ENCODE measurements at places on chromosomes 1 and 21.
A peak's percentile ranks its signal among the peaks of the same experiment; 100 is the strongest.

GRCh38 chr1:207817778-207818751, 66.2 kb downstream of the CD46 start:
- no peak for DNase-seq

GRCh38 chr1:94199398-94199797, 38.0 kb downstream of the ARHGAP29 start:
- DNase-seq: no peak

- no peak for DNase-seq
Observed at GRCh38 chr1:152884085-152884484, 6.0 kb downstream of the SMCP start.

- DNase-seq: no peak
Observed at GRCh38 chr21:21722731-21723130, 724.5 kb downstream of the NCAM2 start.

DNA sequence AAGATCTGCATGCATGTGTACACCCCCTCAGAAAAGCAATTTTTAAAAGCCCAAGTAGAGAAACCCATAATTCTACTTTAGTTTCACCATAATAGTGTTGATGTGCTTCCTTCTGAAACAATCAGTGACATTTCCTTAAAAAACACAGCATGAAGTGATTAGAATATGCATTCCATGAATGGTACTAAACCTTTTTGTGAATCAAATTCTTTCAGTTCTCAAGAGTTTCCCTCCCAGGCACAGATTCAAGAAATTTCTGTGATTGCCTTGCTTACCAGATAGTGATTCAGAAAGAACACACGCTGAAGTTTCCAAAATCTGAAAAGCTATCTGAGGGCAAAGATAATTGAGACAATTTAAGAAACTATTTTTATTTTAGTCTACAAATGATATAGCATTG, 136.4 kb upstream of the ADGRL2 start:
- DNase-seq: no peak

- DNase-seq: no peak
Observed at GRCh38 chr1:205568135-205568468, 63.6 kb downstream of the CDK18 start.

GRCh38 chr1:213779228-213779627, 208.5 kb upstream of the PROX1 start:
- no peak for DNase-seq

DNA sequence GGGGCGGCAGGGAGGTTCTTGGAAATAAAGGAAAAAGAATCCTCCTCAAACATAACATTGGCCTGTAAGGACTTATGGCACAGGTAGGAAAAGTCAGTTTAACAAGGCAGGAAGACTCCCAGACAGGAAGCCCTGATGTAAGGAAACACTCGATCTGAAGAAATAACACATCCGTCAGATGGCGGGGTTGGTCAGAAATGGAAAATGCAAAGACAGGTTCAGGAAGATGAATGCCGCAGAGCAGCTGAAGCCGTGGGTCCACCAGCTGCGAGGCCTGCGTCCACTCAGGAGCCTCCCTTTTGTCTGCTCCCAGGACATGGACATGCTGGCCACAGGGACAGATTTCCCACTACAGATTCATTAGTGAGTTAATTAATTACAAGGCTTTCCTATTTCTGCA, 3.8 kb downstream of the RSPH1 start:
- no peak for DNase-seq

DNA sequence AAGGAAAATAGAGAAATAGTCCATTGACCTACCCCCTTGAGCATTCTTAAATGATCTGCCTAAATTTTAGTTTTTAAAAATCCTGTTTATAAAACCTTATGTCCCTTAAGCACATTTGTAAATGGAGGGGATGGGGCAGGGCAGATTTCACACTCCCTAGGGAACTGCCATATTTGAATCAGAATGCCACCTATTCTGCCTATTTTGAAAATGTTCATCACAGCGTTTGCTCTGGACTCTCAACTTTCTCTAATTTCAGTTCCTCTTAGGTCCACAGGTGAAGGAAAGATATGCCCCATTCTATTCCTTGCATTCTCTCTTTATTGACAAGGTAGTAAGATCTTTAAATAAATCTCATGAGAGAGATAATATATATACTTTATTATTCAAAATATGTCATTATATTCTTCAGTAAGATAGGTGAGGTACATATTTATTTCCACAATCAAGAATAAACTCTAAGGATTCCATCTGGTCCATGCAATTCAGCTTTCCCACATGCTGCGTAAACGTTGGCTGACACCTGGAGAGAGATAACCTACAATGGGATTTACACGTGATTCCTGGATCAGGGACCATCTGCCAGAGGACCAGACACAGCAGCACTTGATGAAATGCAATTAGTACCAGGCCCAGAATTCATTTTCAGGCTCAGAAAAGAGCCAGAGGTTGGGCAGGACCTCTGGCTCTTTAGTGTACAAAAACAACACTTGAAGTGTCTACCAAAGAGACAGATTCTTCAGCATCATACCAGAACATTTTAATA, 1.2 kb upstream of the LPGAT1 start:
- no peak for DNase-seq

GRCh38 chr1:76005765-76006164, 68.8 kb upstream of the ST6GALNAC3 start:
- DNase-seq: no peak

DNA sequence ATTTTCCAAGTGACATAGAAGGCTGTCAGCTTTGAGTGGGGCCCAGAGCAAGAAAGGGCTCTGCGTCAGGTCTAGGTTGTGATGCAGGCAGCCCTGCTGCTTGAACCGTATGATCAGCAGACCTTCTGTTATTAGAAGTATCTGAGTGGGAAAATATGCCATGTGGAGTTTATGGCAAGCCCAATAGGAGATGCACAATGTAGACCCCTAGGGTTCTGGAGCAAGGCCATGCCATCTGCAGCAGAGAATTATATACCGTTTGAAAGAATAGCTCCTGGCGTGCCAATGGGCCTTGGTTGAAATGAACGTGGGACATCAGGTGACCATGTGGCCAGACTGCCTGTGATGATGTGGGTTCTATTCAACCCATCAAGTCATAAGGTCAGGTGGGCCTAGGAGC, 44.1 kb upstream of the ZBTB18 start:
- no peak for DNase-seq

- DNase-seq: no peak
Observed at GRCh38 chr1:29716306-29716705, 480.0 kb downstream of the PTPRU start.

DNA sequence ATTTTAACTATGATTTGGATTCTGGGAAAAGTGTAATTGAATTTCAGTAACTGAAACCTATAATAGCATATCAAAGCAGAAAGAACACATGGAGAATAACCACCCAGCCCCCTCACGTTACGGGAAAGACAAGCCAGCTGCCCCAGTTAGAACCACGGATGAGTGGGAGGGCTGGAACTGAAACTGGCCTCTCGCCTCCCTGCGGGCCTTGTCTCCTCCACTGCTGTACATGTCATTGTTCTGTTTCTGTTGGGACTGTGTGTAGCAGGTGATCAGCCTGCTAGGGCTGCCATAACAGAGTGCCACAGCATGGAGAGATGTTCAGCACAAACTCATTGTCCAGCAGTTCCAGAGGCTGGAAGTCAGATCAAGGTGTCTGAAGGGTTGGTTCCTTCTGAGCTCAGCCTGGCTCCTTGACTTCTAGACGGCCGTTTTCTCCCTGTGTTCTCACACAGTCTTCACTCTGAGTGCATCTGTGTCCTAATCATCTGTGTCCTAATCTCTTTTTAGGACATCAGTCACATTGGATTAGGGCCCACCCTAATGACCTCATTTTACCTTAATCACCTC, 52.4 kb downstream of the MAP3K21 start:
- no peak for DNase-seq

DNA sequence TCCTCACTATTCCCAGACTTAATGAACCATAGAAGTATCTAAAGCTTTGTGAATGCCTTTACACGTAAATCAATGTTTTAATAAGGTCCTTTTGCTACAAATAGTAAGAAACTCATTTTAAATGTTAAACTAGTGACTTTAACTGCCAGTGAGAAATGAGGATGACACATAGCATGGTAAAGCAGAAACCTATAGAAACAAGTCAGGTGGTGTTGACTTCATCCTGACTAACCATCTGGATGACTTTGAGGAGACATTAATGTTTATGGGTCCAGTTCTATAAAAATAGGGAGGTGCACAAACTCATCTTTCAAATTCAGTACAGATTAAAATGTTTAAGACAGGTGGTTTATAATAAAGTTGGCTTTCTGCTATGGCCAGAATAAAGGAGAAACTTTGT, 85.4 kb downstream of the COLGALT2 start:
- DNase-seq: no peak

DNA sequence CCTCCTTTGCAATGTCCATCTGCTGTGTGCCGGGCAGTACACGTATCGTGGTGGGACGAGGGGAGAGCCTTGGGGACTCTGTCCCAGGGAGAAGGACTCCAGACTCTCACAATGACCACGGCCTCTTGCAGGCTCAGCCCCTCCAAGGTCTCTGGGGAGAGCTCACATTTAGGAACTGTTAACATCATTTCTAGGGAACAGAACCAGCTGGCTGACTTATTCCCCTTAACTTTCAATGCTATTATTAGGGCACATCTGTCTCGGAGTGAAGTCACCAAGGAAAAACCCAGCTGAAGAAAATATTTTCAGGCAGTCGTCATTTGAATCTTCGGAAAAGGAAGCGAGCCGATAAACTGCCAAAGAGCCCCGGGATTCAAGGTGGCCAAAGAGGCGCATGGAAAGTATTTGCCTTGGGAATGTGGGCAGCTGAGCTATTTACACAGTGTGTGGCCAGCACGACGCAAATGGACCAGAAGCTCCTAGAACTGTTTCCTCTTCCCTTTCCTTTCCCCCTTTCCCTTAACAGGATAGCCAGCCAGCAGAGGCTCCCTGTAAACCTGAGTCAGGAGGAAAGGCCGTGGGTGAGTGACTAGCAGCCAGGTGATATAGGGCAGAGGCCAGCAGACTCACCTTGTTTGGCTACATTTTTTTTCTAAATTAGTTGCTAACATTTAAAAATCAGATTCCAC, 74.5 kb downstream of the ITPKB start:
- no peak for DNase-seq

- DNase-seq: no peak
Observed at GRCh38 chr1:184865831-184866230, 108.5 kb downstream of the NIBAN1 start.

- DNase-seq: peak; percentile 19
Observed at GRCh38 chr1:204565617-204566582, 49.7 kb downstream of the MDM4 start.

DNA sequence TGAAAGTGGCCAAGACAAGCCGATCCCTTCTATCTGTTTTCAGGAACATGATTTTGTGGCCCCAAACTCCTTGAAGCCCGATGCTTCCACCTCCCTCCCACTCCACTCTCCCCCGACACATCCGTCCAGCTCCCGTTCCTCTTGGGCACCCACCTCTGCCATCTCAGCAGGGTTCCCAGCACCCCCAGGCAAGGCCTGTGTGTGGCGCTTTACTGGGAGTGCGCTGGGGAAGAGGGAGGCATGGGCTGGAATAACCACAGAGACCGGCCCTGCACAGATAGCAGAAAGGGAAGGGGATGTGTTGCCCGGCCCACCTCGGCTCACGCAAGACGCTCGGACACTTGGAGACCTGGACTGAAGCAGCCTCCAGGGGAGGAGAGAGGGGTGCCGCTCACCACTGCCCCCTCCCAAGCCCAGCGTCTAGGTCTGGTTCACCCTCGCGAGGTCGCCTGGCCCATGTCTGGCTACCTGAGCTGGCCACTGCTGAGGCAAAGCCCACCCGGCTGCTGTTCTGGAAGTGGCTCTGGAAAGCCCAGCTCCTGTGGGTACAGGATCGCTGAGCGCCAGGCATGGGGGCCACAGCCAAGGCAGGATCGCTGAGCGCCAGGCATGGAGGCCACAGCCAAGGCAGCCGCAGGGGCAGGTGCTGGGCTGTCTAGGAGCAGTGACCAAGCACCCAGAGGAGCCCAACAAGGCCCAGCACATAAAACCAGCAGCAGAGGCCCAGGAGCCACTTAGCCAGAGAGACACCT, 23.8 kb upstream of the COL18A1 start:
- DNase-seq: no peak

- DNase-seq: no peak
Observed at GRCh38 chr21:16504281-16504680, 774.5 kb downstream of the USP25 start.

- DNase-seq: no peak
Observed at GRCh38 chr1:58765441-58765840, 18.4 kb downstream of the JUN start.

GRCh38 chr1:232793944-232794343, 11.3 kb upstream of the MAP10 start:
- peak; percentile 40 for DNase-seq

GRCh38 chr1:224435999-224436398, 1.4 kb upstream of the WDR26 start:
- no peak for DNase-seq

- DNase-seq: no peak
Observed at GRCh38 chr1:44485934-44486460, 80.9 kb downstream of the RNF220 start.

GRCh38 chr1:67843746-67844145, 10.5 kb upstream of the GNG12 start:
- DNase-seq: no peak

- DNase-seq: no peak
Observed at GRCh38 chr1:159924791-159925718, at the start of gene TAGLN2. TSS of gene TAGLN2 (minus strand) at chr1:159925507. CDS start at chr1:159920509, 4,998 bp downstream.

- DNase-seq: no peak
Observed at GRCh38 chr21:28455253-28455600, 537.5 kb downstream of the LTN1 start.

GRCh38 chr21:26280148-26280547, 109.6 kb upstream of the APP start:
- no peak for DNase-seq

GRCh38 chr1:26911399-26912146, 2.2 kb downstream of the NR0B2 start:
- DNase-seq: no peak

- no peak for DNase-seq
Observed at GRCh38 chr1:48026701-48027532, 29.7 kb upstream of the TRABD2B start.

DNA sequence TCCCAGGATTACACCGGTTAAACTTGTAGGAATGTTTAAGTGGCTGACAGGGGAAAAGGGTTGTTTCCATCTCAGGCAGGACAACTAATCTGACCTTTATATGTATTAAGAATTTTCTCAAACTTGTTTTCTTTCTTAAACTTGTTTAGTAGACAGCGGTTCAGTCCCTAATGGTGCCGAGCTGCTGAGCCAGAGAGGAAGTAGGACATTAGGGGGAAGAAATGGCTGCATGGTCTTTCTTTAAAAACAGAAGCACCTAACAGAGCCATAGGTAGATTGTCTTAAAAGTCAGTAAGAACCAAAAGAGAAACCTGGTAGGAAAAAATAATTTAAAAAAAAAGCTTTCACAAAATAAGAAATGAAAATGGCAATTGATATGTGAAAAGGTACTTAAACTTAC, 3.3 kb downstream of the GBP4 start:
- no peak for DNase-seq

- DNase-seq: no peak
Observed at GRCh38 chr1:13753636-13754402, 53.8 kb downstream of the PRDM2 start.

All from epithelial cell of proximal tubule (primary cell).